ENCODE measurements at places on chromosomes 1 and 21.

DNA sequence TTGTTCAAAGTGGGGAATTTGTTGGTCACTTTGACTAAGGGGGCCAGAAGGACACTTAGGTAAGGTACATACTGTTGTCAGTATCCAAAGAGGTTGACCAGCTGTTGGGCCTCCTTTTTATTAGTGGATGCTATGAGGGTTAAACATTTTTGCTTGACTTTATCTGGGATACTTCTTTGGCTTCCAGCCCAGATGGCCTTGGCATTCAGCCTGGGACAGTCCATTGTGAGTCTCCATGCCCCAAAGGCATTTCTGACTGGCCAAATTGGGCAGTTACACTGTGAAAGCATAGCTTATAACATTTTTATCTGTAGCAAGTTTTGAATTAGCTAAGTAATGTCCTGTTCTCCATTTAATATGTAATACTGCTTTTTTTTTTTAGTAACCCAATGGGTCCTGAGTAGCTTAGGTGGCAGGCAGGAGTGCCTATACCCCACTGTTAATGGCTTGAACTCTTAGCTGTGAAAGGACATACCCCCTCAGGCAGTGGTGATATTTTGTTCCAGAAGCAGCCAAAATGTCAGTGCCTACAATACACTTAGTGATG, 35.4 kb upstream of the CD1D start:
- DNase-seq = no peak

- DNase-seq = no peak
Observed at GRCh38 chr1:185965870-185966269, 231.7 kb downstream of the HMCN1 start.

GRCh38 chr1:67261680-67262079, 46.0 kb upstream of the IL12RB2 start:
- DNase-seq = no peak

- no peak for DNase-seq
Observed at GRCh38 chr1:31426249-31426922, 13.4 kb downstream of the SERINC2 start.

DNA sequence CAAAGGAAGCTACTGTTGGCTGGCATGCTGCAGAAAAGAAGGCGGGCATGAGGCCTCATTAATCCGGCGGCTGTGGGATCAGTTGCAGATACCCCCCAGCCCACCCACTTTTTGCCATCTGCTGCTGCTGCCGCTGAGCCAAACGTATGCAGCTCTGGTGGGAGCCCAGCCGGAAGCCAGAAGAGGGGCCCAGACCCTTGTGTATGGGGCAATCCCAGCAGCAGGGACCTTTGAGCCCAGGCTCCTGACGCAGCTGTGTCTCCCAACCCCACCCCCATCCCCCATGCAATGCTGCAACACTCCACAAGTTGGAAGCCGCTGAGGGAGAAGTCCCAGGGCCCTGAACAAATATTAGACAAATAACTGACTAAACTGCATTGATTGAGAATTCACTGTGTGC, 106.0 kb downstream of the ELAVL4 start:
- DNase-seq = peak; percentile 92

GRCh38 chr1:72439036-72439435, 156.7 kb upstream of the NEGR1 start:
- DNase-seq = no peak

DNA sequence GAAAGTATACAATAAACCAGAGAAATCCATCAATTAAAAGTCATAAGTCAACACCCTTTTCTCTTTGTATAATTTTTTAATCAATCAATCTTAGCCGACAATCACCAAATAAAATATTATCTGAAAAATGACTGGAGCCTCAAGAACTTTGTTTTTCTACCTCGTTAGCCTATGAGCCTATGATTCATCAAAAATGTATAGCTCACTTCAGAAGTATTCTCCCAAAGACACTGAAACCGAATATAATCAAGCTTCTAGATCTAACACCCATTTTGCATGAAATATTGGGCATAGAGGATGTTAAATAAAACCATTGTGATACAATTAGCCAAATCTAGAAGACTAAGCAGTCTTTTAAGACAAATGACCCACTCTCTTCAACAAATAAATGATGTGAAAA, 17.8 kb upstream of the RSBN1 start:
- no peak for DNase-seq

- peak; percentile 90 for DNase-seq
Observed at GRCh38 chr1:228902781-228903433, 167.6 kb downstream of the RHOU start.

DNA sequence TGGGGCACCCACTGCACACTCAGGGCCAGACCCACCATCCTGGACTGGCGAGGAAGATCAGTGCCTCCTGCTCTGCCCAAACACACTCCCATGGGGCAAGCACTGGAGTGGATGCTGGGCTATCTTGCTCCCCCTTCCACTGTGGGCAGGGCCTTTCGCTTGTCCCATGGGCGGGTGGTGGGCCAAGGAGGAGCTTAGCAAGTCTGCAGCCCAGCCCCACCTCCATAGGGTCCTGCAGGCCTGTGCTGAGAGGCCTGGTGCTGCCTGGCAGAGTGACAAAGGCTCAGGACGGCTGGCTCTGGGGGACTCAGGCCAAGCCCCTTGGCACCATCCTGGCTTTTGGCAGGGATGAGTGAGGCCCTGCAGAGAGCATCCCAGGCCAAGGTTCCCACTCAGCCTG, 89.4 kb downstream of the PTPRU start:
- DNase-seq = no peak

DNA sequence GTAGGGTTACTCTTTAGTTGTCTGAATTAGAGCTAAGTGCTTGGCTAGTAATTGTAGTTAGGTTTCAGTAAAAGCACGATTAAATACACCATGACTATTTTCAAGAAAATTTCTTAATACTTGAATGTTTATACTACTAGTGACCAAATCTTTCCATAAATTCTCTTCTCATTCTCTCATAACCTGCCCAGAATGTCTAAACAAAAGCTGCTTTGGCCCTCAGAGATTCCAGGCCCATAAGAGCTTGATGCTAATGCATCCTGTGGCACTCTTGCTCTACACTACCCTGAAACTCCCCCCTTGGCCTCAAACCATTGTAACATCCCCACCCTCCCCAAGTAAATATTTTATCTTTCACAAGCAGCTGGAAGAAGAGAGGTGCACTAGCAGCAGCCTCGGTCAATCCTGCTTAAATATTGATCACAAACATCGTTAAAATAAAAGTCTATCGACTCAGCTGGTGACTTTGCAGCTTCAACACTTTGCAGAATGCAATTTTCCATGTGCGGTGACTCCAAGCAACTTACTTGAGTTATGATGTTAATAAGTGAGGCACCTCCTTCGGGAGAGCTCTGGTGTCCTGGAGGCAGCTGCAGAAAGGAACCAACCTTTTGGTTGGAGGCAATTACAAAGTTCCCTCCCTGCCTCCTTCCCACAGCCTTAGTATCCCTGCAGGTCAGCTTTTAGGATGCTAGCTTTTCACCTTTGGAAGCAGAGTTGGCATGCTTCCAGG, 315.6 kb upstream of the PLXNA2 start:
- no peak for DNase-seq

- no peak for DNase-seq
Observed at GRCh38 chr1:86259390-86259789, 102.8 kb upstream of the COL24A1 start.

GRCh38 chr1:153534226-153534924, 1.4 kb downstream of the S100A6 start:
- DNase-seq = no peak

GRCh38 chr1:29876902-29877301, 640.6 kb downstream of the PTPRU start:
- DNase-seq = no peak

DNA sequence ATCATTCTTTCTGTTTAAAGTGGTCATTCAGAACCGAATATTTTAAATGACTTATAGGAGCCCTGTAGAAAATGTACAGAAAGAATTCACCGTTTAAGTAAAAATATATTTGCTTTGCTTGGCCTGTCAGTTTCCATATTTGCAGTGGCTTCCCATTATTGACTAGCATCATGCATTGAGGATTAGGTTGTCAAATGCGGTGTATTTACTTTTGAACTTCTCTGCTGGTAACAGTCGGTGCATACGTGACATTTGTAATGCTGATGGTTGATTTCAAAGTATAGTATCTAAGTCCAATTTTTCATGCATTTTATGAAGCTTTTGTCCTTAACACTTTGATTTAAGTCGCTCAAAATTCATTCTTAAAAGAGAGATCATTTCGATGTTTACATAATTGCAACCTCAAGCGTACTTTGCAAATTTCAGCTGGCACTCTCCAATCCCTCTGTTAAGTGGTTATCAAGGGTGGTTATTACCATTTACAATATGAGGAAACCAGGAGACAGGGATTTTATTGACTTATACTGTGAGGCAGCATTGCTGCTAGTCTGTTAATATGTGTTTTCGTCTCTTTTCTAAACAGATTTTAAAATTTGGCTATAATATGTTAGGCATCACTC, 201.6 kb downstream of the SDCCAG8 start:
- no peak for DNase-seq

DNA sequence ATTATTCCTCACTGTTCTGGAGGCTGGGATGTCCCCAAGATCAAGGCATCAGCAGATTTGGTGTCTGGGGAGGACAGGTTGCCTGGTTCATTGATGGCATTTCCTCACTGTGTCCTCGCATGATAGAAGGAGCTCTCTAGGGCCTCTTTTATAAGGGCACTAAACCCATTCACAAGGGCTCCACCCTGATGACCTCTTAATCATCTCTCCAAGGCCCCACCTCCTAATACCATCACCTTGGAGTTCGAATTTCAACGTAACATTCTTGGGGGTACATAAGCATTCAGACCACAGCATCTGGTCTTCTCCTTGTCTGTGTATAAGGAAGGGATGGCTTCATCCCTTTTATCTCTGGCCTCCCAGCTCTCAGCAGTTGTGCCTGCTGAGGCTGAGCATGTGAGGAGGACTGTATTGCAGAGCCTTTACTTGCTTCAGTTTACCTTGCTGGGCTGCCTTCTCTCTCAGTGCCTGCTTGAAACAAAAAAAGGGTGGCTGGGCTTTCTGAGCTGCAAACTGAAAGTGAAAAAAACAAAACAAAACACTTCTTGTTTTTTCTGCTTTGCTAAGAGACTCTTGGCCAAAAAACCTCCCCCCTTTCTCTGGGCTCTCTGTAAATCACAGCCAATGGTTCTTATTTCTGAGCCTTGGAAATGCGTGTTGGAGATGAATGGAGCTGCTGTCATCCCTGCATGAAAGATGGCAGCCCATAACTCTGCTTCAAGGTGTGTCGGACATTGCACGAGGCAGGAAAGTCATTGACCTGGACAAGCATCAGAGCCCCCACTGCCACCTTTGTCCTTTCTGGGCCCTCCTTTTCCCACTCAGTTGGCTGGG, 75.8 kb downstream of the RHOU start:
- DNase-seq = no peak

DNA sequence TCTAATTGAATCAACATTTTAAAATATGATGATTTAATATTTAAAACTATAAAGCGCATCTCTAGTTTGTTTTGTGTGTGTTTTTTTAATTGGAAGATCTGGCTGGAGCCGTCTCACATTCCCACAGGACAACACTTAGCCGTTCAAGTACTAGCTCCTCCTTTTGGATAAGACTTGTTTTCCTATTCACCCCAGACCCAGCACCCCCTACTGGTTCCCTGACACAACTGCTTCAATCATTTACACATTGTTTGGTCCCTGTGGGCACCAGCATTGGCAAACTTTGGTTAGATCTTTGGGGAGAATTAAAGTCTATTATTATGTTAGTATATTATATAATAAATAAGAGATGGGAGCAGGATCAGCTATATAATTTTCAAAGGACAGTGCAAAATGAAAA, 34.5 kb downstream of the TYW3 start:
- DNase-seq = no peak

DNA sequence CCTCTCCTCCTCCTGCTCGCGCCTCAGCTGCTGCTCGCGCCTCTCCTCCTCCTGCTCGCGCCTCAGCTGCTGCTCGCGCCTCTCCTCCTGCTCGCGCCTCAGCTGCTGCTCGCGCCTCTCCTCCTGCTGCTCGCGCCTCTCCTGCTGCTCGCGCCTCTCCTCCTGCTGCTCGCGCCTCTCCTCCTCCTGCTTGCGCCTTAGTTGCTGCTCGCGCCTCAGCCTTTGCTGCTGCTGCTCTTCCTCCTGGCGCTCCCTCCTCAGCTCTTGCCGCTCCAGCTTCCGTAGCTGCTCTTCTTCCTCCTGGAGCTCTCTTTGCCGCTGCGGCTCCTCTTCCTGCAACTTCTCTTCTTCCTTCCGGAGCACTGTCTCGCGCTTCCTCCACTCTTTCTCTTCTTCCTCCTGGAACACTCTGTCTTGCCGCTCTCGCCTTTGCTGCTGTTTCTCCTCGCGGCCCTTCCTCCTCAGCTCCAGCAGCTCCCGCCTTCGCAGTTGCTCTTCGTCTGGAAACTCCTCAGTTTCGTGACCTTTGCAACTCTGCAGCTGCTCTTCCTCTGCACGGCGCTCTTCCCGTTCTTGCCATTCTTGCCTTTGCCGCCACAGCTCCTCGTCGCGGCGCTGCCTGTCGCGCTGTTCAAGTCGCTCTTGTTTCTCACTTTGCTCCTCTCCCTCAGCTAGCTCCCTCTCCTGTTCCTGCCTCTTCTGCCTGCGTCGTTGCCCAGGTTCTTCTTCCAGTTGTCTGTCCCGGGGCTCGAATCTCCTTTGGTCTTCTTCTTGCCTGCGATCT, 3.0 kb downstream of the TCHH start:
- peak; percentile 13 for DNase-seq

GRCh38 chr1:209342441-209343175, 240.9 kb upstream of the CAMK1G start:
- DNase-seq = no peak

DNA sequence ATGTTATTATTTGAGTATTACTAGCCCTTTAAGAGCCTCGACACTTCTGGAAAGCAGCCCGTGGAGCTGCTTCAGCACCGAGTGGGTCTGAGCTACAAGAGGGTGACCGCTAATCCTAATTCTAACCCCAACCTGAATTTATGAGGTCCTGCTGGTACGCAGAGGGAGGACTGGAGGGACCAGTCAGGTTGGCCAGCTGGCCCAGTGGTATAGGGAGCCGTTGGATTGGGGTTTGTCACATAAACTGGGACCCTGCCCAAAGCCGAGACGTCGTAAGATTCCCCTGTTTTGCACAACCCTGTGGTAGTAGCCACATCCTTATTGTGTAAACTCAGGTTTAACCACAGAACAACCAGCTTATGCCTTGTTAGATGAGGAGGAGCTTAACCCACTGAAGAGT, 60.8 kb upstream of the F3 start:
- peak; percentile 21 for DNase-seq

DNA sequence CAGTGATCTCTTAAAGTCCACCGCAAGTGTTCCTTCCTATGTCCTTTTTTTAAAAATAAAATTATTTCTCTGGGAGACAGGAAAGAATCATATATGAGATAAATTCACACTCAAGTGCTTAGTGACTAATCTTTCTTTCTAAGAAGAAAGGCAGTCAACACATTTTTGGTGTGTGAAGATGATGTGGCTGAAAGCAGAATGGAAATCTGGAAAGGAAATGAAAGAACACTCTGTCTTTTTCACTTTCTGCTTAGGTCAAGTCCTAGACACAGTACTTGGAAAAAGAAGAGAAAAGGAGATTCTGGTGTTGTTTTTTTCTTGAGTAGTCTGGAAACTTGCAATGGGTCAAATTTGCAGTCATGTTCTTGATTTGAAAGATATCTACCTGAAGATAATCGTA, 45.5 kb upstream of the PRRX1 start:
- DNase-seq = no peak

Measured in NCI-H1694 treated with DMSO at 0.1 percent for 48 hours (cell line).